CD14-positive monocyte (primary cell): ENCODE measurements at places on chromosomes 11 and 22.

DNA sequence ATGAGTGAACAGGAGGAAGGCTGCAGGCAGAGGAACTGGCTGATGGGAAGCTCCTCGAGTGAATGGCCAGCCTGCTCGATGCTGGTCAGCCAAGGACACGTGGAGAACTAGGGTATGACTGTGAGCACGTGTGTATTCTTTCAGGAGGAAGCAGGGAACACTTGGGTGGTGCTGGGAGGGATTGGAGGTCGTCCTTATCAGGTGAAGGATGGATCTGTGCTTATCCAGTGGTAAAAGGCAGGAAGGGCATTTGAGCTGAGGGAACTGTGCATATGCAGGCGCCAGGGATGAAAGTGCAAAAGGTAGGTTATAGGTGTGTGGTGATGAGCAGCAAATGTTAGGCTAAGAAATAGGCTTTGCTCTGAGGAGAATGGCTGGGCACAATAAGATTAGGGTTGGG, 9.7 kb upstream of the SLCO2B1 start:
- no peak for DNase-seq

DNA sequence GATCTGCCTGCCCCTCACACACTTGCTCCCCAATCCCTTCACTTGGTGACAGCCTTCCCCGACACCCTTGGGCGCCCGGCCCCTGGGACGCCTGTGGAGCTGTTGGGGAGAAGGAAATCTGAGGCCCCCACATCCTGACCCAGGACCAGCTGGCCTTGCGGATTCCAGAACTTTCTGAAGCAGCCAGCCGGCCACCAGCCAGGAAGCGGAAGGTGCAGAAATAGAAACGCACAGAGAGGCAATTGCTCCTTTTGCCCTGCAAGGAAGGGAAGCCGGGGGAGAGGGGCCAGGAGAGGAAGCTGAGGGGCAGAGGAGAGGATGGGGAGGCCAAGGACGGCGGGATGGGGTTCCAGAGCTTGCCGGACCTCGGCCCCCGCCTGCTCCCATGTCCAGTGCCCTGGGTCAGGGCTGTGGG, 66.7 kb upstream of the LINC01488 start:
- DNase-seq: no peak

DNA sequence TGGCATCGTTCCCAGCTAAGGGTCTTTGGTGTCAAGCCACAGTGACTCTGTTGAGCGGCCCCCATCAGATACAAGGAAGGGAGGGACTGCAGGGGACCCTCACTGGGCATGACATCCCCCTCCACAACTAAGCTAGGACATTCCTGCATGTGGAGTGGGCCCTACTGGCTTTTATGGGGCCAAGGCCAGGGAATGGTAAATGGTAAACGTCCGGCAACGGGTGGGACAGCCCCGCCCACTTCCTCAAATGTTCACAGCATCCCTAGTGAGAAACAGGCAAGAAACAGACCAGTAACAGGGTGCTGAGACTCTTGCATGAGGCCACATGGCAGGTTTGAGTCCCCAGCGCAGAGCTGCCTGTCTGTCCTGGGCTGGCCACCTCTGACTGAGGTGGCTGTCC, 4.4 kb downstream of the TMPRSS6 start:
- DNase-seq: no peak

DNA sequence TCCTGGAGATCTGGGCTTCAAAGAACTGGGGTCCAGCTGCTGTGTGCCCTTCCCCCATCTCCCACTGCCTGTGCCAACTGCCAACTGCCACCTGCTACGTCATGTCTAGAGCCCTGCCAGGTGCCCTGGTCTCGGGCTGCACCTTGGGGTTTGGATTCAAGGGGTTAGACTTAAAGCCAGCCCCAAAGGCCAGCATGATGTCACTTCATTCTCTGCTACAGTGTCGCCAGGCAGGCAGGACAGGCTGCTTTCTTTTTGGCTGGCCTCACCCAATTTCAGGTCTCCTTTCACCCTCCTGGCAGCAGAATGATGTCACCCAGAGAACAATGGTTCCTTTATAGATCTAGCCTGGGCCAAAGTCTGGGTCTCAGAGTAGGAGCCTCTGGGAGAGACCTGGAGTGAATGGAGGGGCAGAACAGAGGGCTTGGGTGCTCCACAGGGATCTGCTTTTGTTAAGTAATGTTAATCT, 79.5 kb upstream of the CRYBB3 start:
- DNase-seq: no peak

DNA sequence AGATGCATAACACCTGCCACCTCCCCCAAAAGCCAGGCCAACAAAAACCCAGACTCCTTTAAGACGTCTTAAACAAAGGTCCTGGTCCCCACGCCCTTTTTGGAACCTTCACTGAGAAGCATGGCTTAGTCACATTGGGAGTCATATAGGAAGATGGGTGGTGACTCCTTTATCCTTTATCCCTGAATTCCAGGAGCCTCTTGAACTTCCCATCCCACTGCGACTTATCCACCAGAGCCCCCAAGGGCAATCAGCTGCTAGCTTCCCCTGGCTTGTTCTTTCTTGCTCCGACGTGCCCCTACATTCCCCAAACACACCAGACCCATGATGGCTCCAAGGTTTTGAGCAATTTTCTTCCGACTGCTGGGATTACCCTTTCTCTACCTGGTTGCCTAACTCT, 567.0 kb upstream of the CADM1 start:
- no peak for DNase-seq

DNA sequence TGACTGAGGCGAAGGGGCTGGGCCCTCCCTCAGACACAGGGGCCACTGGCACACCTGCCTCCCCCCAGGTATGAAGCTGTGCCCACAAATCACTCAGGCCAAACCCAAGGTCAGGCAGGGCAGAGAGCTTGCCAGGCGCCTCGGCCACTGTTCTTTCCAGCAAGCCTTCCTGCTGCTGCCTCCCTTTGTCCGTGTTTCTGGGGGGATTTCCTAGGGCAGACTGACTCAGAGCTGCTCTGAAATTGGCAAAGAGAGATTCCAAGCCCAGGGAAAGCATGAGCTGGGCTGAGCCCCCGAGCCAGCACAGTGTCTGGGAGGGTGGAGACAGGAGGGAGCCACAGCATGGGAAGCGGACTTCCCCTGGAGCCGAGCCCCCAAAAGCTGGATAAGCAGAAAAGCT, 33.2 kb downstream of the PPP2R1B start:
- no peak for DNase-seq

- DNase-seq: peak; percentile 14
Observed at GRCh38 chr11:94786264-94787126, 18.3 kb downstream of the AMOTL1 start.

- DNase-seq: peak; percentile 96
Observed at GRCh38 chr11:34234086-34234740, 123.6 kb downstream of the ABTB2 start.

- no peak for DNase-seq
Observed at GRCh38 chr11:111697933-111698371, 68.2 kb downstream of the PPP2R1B start.

GRCh38 chr11:128190312-128190711, 397.0 kb downstream of the ETS1 start:
- DNase-seq: no peak

DNA sequence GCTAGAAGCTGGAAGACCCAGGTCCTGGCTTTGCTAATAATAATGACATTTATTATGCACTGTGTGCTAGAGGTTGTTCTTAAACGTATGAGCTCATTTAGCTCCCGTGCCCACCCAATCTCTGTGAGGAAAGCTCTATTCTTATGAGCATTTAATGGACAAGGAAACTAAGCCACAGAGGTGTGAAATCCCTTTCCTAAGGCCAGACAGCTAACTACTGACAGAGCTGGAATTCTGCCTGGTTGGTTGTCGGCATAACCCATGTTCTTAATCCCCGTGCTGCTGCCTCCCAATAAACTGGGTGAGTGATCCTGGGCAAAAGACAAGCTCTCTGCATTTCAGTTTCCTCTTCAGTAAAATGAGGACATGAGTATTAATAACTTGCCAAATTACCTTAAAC, 49.4 kb downstream of the SNX19 start:
- no peak for DNase-seq

DNA sequence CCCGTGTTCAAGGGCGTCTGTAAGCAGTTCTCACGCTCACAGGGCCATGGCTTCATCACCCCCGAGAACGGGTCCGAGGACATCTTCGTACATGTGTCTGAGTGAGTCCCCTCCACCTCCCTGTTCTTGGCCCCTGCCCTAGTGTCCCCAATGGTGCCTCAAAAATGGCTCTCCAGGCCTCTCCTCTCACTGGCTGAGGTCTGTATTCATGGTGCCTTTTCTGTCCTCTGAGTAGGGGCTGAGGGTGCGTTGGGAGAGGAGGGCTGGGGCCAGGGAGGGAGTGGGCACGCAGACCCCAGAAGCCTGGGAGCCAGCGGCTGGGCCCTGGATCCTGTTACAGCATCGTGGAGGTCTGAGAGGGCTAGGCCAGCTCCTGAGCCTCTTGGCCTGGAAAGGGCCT, 12.9 kb downstream of the CSDC2 start:
- DNase-seq: no peak

DNA sequence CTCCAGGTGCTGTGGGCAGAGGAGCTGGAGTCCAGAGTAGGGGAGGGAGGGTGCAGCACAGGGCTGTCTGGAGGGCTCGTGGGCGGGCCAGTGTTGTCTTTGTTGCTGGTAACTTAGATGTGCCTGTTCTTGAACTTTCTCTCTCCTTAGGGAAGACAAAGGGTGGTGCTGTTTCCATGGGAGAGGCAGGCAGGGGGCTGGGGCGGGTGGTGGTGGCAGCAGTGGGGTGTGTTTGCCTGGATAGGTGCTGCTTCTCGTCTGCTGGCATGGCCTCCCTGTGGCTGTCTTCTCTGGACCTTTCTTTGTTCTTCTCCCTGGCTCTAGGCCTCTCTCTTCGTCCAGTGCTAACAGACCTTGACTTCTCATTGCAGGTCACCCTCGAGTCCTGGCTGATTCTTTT, 8.5 kb downstream of the SIDT2 start:
- no peak for DNase-seq

GRCh38 chr11:64887757-64888405, 9.5 kb upstream of the EHD1 start:
- DNase-seq: peak; percentile 78

GRCh38 chr22:48921411-48921903, 906.2 kb downstream of the BRD1 start:
- no peak for DNase-seq

DNA sequence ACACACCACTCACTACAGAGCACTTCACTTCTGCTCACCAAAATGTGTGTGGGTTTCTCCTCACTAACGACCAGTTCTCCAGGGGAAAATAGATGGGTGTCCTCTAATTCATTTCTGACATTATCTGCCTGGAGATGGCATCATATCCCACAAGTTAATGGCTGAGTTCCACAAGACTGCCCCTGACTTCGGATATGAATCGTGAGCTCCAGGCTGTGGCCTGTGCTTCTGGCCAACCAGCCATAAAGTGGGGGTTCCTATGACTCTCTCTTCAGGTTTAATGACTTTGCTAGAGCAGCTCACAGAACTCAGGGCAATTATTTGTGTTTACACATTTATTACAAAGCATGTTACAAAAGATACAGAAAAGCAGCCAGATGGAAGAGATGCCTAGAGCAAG, 113.0 kb upstream of the SYT13 start:
- no peak for DNase-seq

DNA sequence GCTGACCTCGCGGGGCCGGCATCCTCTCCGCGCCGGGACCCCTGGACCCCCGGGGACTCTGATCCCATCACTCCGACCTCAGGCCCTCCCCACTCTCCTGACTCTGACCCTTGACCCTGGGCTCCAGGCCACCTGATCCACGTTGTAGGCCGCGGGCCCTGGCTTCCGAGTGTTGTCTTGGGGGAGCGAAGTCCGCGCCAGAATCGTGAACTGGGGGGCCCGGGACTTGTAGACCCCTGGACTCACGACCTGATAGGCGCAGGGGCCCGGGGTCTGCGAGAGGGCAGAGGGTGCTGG, 716 bp upstream of the TYMP start:
- no peak for DNase-seq

GRCh38 chr11:60363542-60364470, 14.5 kb upstream of the MS4A7 start:
- peak; percentile 83 for DNase-seq

DNA sequence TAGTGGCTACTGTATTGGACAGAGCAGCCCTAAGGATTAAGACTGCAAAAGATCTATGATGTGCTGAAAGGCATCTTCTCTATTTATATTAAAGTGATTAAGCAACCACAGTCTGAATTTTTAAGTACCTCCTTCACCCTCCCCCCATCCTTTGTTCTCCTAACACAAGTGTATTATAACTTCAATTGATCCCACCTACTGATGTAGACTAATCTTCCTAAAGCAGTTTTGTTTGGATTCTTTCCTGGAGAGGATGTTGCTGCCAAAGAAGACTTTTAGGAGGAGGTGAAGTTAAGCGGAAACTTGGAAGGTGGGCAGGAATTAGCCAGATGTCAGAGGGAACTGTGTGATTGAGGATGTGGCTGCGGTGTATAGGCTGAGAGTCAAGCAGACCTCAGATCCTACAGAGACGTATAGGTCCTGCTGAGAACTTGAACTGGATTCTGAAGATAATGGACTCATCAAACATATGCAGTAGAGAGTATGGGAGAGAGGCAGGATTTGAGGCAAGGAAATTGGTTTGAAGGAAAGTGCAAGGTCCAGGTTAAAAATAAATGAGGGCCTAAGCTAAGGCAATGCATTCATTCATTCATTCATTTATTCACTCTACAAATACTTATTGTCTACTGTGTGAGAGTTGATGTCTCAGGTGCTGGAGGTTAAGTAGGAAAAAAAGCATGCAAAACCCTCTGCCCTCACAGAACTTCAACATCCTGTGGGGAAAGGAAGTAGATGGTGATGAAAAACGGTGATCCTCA, 5.2 kb upstream of the RASSF10 start:
- no peak for DNase-seq

- DNase-seq: no peak
Observed at GRCh38 chr11:76408171-76408965, 27.2 kb downstream of the GVQW3 start.

DNA sequence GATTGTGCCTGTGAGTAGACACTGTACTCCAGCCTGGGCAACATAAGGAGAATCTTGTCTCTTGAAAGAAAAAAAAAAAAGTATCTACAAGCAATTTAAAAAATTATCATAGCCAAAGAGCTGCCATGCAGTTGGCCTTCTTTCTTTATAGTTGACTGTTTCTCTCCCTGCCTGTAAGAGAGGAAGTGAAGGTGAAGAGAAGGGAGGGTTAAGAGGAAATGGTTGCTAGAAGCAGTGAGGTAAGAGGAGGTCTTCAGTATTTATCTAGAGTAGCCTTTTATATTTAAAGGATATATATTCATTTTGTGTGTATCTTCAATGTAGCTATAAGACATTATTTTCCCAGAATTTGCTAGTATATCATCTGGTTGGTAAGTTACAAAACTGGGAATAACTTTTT, 217.9 kb downstream of the TMEM135 start:
- DNase-seq: no peak

DNA sequence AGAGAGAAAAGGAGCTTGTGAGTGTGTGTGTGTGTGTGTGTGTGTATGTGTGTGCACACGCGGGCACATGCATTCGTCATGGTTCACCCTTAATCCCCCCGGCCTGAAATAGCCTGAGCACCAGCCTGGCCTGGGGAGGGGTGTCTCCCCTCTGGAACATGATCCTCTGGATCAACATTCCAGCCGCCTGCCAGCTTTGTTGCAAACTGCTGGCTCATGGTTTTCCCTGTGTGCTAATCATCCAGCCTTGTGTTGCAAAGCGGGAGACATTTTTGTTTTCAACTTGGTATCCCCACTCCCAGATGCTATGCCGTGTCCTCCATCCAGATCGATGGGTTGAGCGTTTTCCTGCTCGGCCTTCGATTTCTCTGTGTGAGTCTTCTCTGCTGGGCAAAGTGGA, 94.3 kb downstream of the FEZ1 start:
- no peak for DNase-seq

- no peak for DNase-seq
Observed at GRCh38 chr11:76023236-76024068, 182.8 kb downstream of the WNT11 start.

- no peak for DNase-seq
Observed at GRCh38 chr11:104286129-104286528, 122.2 kb upstream of the PDGFD start.
